ENCODE measurements at places on chromosomes 2 and 18.

DNA sequence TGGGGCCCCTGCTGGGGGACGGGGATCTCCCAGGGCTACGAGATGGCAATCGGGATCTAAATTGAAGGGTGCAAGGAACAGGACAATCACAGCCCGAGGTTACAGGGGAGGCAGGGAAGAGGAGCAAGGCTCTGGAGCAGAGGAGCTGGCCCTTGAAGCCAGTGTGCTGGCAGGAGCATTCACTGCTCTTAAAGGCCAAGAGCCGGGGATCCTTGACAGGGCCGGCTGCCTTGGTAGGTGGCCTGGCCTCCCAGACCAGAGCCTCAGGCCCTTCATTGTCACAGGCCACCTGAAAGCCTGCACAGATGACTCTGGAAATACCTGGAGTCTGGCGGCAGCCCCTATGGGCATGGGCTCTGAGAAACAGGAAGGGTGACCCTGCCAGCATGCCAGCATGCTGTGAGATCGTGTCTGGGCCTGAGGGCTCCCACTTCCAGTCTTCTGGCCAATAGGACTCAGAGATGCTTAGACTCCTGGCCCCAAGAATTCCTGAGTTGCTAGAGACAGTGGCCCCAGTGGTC is 38.7 kb downstream of the PDIA6 start:
- DNase-seq, result no peak

GRCh38 chr2:151357359-151357758 is at the start of gene TNFAIP6:
Gene TNFAIP6 (plus strand): TSS chr2:151357592. CDS start chr2:151357667, 75 bp downstream.
- no peak for DNase-seq

DNA sequence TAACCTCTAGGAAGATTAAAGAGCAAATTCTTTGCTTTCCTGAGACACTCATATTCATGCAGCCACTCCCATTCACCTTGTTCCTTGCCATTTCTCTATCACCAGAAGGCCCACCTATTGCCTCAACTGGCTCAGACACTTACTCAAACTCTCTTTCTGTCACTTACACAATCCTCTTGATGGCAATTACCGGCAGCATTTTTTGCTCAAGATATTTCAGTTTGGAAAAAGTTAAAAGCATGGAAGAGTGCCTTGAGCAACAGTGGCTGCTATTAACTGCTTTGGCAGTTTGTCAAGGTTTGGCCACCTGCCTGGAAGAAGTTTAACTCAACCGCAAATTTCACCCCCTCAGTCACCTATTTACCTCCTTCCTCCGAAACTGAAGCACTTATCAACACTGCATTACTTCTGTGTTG is 1104.0 kb upstream of the PIK3C3 start:
- DNase-seq, result no peak

DNA sequence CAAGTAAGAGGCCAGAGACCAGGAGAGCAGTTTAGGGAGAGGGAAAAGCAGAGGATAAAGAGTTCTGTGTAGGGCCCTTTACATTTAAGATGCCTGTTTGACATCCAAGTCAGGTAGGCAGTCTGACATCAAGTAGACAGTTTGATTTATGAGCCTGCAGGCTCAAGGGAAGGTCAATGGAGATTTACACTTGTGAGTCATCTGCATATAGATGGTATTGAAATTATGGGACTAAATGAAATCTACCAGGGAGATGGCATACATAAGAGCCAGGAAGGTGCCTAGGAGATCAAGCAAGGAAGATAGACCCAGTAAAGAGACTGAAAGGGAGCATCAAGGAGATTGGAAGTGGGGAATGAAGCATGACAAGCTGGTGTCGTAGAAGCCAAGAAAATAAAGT is 212.4 kb upstream of the PKDCC start:
- no peak for DNase-seq

- no peak for DNase-seq
Measured at GRCh38 chr18:58844871-58845270, 19.8 kb upstream of the ZNF532 start.

All from natural killer cell treated with Interleukin-12 subunit alpha and Interleukin-12 subunit beta and Interleukin-15 and Interleukin-18, amount 100 ng/mL, for 72 hours (primary cell).